ENCODE measurements at places on chromosomes 6 and 20. TPM values are rescaled to one million over a fixed set of nuclear protein-coding genes. Genes with fewer than 3 reads are reported as not detected.

- peak; percentile 53 for DNase-seq
Observed at GRCh38 chr20:58893355-58894120, 41.0 kb downstream of the GNAS start.

HLA-DMB gene
- 27.1 TPM for total RNA-seq

EDN3 gene
- 2.3 TPM for total RNA-seq

DNA sequence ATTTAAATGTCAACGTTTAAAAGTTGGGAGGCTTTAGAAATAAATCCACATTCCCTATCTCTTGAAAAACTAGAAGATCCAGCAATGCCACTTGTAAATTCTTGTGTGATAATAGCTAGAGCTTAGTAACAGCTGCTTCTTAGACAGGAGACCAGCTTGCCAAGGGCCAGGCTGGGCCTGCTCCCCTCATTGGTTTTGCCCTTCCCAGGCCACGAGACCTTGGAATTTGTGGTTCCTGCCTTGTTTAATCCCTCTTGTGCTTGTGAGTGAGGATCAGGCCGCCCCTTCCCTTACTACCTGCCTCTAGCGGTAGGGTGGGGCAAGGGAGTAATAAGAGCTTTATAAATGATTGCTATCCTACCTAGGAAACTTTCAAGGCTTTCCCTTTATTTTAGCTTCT lies 363.5 kb downstream of the SYNE1 start:
- no peak for DNase-seq

VGLL2 gene
- not detected for total RNA-seq
